Osteoblast (primary cell): ENCODE measurements at places on chromosomes 4 and X.
A peak's percentile ranks its signal among the peaks of the same experiment; 100 is the strongest.

GRCh38 chr4:122588453-122589238, 32.2 kb downstream of the IL21 start:
- no peak for DNase-seq

DNA sequence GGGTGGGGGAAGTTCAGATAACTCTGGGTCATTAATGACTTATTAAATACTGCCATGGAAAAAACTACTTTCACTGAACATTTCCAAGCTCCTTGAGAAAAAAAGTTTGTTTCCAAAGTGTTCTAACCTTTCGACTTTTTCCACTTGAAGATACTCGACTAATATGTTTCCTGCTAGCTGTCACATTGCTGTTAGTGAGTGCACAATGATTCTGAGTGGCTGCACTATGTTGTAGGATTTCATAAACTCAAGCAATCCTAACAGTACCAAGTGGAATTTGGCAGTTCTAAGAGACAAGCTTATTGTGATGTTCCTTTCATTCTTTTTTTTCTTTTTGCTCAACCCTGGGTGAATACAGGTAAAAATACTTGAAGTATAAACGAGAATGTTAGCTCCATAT, 33.4 kb downstream of the GRXCR1 start:
- no peak for DNase-seq

DNA sequence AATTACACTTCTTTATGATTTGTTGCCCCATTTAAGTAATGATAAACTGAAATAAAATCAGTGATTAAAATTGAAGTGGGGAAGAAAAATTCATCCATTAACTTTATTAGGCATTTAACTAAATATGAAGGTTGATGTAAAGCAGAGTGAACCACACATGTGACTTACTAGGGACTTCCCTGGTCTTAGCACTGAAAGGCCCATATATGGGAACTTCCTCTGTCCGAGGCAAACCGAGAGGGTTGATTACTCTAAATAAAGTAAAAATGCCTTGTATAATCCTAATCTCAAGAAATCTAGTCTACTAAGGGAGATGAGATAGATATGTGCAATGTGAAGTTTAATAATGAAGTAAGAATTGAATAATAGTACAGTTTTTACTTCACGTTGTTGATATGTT, 403.9 kb upstream of the RPS6KA3 start:
- no peak for DNase-seq

DNA sequence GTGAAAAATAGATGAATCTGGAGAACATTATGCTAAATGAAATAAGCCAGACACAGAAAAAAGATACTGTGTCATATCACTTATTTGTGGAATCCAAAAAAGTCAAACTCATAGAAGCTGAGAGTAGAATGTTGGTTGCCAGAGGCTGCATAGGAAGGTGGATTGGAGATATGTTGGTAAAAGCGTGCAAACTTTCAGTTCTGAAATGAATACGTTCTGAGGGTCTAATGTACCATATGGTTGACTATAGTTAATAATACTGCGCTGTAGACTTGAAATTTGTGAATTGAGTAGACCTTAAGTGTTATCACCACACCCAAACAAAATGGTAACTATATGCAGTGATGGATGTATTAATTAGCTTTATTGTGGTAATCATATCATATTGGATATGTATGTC, 45.0 kb upstream of the UPRT start:
- DNase-seq, result no peak

- peak; percentile 58 for DNase-seq
Measured at GRCh38 chr4:100984901-100985300, 362.4 kb downstream of the PPP3CA start.

GRCh38 chrX:121298499-121298898, 251.1 kb downstream of the GLUD2 start:
- DNase-seq, result no peak

DNA sequence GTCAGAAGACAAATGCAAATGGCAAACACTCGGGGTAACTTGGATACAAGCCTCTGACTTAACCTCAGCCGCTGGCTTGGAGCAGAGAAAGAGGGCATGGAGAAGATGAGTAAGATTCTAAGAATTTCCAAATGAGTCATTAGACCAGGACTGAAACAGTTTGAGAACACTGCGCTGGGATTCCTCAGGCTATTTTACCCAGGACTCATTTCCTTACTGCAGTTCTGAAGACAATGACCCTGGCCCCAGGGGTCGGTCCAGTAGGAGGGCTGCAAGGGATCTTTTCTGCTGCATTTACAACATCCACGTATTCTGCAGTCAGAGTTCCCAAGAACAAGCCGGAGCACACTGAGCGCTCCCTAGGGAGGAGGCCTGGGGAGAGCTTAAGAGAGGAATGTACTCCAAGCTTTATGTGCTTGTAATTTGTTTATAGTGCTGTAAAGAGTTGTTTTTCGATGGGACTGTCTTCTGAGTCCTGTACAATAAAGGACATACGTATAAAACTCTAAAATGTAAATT, 27.3 kb upstream of the SORBS2 start:
- peak; percentile 92 for DNase-seq

GRCh38 chr4:45518832-45519231, 605.0 kb downstream of the GABRG1 start:
- no peak for DNase-seq

DNA sequence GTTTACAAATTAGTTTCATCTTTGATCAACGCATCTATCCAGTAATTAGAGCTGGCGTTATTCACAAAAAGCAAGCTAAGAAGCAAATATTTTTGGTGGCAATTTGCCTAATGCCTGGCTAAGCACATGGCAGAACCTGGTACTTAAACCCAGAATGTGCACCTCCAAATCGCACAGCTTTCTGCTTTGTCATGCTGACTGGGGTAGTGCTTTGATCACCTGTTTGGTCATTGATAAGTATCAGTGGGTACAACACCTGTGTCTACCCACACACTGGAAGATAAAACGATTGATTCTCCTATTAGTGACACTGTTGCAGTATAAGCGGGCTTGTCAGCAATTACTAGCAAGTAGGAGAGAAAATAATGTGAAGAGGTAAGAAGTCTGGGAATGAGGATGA, 1.9 kb downstream of the NUDT6 start:
- no peak for DNase-seq

DNA sequence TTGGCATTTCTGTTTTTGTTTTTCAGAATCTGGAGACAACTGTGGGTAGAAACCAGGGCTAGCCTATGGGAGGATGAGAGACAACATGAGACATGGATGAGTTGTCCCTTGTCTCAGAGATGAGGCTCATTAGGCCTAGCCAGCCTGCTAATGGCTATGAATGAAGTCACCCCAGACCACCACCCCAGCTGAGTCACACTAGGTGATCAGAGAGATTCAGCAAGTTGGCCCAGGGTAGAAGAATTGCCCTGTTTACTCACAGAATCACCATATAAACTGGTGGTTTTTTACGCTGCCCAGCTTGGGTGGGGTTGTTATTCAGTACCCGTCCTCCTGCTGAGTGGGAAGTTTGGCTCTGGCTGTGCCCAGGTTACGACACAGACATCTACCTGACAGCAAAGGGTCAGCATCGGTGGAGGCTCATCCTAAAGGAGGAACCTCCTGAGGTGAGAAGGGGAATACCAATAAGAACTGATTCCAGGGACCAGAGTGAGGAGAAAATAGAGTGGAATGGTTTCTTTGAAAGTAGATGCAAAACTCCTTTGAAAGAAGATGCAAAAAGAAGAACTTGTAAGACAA, 17.2 kb upstream of the ARSJ start:
- no peak for DNase-seq

DNA sequence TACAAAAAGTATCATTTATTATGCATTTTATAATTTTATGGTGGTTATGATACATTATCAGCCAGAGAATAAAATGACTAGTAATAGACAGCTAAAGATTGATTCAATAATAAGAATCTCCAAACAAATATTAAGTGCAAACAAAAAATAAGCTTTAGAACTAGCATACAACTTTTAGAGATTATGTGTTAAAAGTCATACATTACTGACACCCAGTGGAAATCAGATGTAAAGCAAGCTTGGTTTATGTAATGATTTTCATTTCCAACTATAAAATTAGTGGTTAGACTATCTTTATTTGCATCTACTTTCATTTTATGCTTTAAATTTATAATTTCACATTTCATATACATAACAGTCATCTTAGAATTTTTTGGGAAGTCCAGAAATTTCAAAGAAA, 57.7 kb downstream of the IL13RA2 start:
- no peak for DNase-seq

GRCh38 chr4:77728420-77728819, 90.7 kb downstream of the CNOT6L start:
- DNase-seq, result no peak

DNA sequence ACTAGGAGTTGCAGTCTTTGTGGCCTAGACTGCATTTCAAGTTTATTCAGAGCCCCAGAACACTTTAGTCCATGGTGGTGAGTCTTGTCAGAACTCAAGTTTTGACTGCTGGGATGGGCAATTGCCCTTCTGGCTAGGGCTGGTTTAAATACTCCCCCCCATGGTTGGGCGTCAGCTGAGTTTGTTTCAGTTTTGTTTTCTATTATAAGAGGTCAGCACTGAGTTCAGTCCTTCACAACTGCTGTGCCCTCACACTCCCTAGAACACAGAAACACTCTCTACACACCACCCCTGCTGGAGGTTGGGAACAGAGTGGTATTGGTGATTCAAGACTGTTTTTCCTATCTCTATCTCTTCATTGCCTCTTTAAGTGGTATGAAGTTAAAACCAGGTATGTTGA, 217.0 kb downstream of the GUCY2F start:
- no peak for DNase-seq

- DNase-seq, result peak; percentile 43
Measured at GRCh38 chr4:103498161-103499070, 221.4 kb downstream of the TACR3 start.

GRCh38 chr4:121696170-121696580, 605 bp downstream of the ANXA5 start:
- peak; percentile 84 for DNase-seq

DNA sequence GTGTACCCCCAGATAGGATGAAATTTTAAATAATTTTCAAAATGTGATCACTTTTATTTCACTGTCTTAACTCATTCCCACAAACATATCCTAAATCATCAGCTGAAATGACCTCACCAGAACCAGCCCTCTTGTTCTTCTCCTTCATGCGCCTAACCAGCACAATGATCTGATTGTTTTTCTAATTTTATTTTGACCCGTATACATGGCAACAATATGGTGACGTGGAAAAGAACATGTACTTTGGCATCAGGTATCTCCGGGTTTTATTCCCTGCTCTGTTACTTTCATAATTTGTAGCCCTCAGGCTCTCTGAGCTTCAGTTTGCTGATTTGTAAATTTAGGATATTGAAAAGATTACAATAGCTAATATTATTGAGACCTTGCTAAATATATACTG, 562.4 kb upstream of the ZFP42 start:
- no peak for DNase-seq

DNA sequence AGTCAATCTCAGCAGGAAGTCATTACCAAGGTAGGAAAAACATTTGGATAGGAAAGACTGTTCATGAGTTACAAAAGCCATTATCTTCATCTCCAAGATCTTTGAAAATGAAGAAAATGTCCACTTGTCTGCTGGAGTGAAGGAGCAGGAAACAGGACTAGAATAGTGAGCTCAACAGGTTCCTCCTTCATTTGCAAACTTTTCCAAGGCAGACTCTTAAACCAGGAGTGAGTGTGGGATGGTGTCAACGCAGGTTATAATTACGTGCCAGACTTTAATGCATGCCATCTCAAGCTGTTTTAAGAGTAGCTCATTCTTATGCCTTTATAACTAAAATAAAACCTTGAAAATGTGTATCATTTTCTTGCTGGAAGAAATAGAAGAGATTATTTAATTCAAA, 3.4 kb upstream of the REELD1 start:
- DNase-seq, result no peak

- DNase-seq, result no peak
Measured at GRCh38 chrX:42422961-42423360, 355.0 kb downstream of the PPP1R2C start.

- no peak for DNase-seq
Measured at GRCh38 chr4:34365946-34366345, 1878.4 kb downstream of the ARAP2 start.

DNA sequence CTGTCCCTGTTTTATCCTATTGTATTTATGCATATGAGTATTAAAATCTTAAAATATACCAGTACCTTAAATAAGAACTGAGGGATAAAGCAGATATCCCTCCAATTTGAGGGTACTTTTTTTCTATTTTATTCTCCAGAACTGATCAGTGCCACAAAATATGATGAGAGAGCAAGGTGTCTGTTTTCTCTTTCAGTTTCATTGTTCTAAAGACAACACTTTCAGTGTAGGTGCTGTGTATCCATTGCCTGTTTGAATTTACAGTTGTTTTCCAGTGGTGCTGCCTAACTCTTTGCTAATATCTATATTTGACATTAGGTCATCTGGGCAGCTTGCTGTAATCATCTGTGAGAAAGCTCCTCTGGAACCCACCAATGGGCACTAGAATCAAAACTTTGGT, 394.7 kb downstream of the IL1RAPL1 start:
- DNase-seq, result no peak

- DNase-seq, result no peak
Measured at GRCh38 chr4:182193311-182193710, 49.9 kb upstream of the TENM3 start.

DNA sequence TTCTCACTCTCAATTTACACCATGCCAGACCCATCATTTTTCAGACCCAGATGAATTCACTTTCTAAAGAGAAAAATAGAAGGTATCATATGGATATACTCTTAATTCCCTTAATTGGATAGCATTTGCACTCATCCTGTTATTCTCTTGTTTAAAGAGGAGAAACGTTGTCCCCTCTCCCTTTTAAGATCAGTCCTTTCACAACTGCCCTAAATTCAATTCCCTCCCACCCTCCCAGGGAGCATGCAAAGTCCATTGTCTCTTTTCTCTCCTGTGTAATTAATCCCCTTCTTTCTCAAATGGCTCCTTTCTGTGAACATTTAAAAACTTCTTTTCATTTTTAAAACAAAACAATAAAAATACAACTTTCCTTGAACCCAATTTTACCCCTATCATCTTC, 124.7 kb upstream of the TLL1 start:
- DNase-seq, result no peak

DNA sequence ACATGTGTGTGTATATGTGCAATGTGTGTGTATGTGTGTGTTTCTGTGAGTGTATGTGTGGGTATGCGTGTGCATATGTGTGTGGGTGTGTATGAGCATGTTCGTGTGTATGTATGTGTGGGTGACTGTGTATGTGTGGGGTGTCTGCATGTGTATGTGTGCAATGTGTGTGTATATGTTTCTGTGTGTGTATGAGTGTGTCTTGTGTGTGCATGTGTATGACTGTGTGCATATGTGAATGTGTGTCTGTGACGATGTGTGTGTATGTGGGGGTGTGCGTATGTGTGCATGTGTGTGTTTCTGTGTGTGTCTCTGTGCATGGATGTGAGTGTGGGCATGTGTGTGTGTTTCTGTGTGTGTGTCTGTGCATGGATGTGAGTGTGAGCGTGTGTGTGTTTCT, 4.2 kb upstream of the ATP2B3 start:
- no peak for DNase-seq
